ENCODE measurements at places on chromosomes 1 and 21.

DNA sequence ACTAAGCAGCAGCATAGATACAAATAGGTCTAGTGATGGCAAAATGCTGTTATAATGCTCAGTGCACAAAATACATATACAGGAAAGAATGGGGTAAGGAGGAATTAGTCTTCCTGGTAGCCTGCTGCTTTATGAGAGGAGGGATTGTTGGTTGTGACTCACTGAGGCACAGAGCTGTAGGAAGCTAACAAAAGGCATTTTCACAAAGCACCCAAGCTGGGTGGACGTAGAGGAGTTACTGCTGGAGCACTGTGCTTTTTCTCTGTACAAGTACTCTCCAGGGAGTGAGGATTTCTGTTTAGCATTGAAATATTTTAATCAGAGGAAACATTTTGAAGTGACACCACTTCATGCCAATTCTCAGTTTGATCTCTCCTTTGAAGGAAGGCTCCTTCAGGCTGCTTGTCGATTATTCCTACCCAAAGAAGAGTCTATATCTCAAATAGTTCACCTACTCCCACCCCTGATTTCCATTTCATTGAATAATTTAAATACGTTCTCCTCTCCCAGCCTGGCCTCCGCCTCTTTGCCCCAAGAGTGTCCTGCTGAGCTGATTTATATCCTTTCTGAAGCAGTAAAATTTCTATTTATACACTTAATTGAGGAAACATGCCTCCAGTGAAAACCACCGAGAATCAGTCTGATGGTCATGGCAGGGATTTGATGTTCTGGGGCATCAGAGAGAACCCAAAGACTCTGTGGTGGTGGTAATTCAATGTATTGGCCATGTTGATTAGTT, 271.9 kb downstream of the HHAT start:
- no peak for DNase-seq

- DNase-seq: no peak
These were observed 34.2 kb downstream of the PCAT6 start for GRCh38 chr1:202844935-202845334.

- DNase-seq: no peak
These were observed 76.4 kb downstream of the HS2ST1 start for GRCh38 chr1:86990826-86991225.

- DNase-seq: no peak
These were observed 44.5 kb upstream of the CCDC190 start for GRCh38 chr1:162905174-162906158.

DNA sequence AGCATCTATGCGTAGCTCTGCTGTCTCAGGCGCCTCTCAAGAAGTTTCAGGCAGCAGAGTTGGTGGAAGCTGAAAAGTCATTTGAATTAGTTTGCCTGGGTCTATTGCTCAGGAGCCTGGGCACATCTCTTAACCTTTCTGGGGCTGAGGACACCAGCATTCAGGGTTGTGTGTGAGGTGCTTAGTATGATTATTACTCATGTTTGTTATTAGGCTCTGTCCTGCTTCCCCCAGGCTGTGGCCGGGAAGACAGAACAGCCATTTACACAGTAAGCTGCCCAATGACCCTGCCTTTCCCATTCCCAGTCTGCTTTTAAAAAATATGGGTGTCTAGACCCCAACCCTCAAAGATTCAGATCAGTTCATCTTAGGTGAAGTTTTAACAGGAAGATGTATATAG, 53.9 kb upstream of the CACNA1E start:
- DNase-seq: no peak

Measured in T-cell (primary cell).